Epithelial cell of alveolus of lung (primary cell): ENCODE measurements at places on chromosomes 6 and 20. TPM values are rescaled to one million over a fixed set of nuclear protein-coding genes. Genes with fewer than 3 reads are reported as not detected.

The C6orf132 gene
- 1.5 and 3.9 TPM in 2 replicates for total RNA-seq

The EXOC2 gene
- total RNA-seq: 18.0 and 33.1 TPM in 2 replicates

The SYCP2 gene
- 0.08 and 0.52 TPM in 2 replicates for total RNA-seq

The GRIK2 gene
- total RNA-seq: 0.65 and 2.6 TPM in 2 replicates

The RIPOR2 gene
- total RNA-seq: 1.8 TPM in 2 replicates

The VIP gene
- not detected in 2 replicates for total RNA-seq

The PHIP gene
- total RNA-seq: 11.5 and 23.6 TPM in 2 replicates

The RIPOR3 gene
- total RNA-seq: 2.3 and 13.7 TPM in 2 replicates

The FGD2 gene
- not detected in 2 replicates for total RNA-seq

The RIN2 gene
- 25.9 and 26.6 TPM in 2 replicates for total RNA-seq

The SIRPB2 gene
- not detected in 2 replicates for total RNA-seq

The FRK gene
- total RNA-seq: 0.32 and 0.52 TPM in 2 replicates

The FAM83D gene
- total RNA-seq: 13.2 and 24.3 TPM in 2 replicates

The POM121L2 gene
- not detected in 2 replicates for total RNA-seq

The SAMD5 gene
- total RNA-seq: 0.65 and 1.9 TPM in 2 replicates

The SLC4A11 gene
- total RNA-seq: 0.72 and 0.78 TPM in 2 replicates

The TAF4 gene
- total RNA-seq: 5.2 and 27.3 TPM in 2 replicates

The FOXF2 gene
- 17.8 and 106 TPM in 2 replicates for total RNA-seq

The COL9A3 gene
- total RNA-seq: 1.3 and 44.4 TPM in 2 replicates

The KCNG1 gene
- 12.5 and 208 TPM in 2 replicates for total RNA-seq

The DZANK1 gene
- 0.65 and 0.72 TPM in 2 replicates for total RNA-seq

The ABHD16B gene
- not detected in 2 replicates for total RNA-seq

The RAB44 gene
- 0.13 and 0.40 TPM in 2 replicates for total RNA-seq

The CTAGE9 gene
- not detected in 2 replicates for total RNA-seq

The AKAP7 gene
- 3.0 and 5.7 TPM in 2 replicates for total RNA-seq

The IRF4 gene
- not detected in 2 replicates for total RNA-seq

The CST7 gene
- not detected in 2 replicates for total RNA-seq

The THBS2 gene
- total RNA-seq: 94.1 and 441 TPM in 2 replicates
